ENCODE measurements at places on chromosomes 1 and 21.
A peak's percentile ranks its signal among the peaks of the same experiment; 100 is the strongest.

DNA sequence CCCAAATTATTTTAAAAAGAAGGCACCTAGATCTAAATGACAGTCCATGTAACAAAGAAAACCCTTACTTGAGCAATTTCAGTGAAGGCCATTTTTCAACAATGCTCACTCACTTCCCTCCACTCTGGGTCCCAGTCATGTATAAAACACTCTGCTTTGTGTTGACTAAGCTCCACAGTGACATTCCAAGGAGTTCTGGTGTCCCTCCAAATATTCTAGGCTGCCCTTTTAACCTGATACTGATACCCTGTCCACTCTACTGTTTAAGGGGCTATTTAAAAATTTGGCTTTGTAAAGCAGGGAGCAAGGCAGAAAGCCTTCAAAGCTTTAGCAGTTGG, 73.6 kb downstream of the GNG12 start:
- DNase-seq: no peak

- no peak for DNase-seq
Measured at GRCh38 chr1:8395433-8395866, 77.5 kb downstream of the SLC45A1 start.

GRCh38 chr1:201253411-201253810, 29.9 kb upstream of the PKP1 start:
- DNase-seq: no peak

- no peak for DNase-seq
Measured at GRCh38 chr1:39488012-39488545, 3.4 kb upstream of the BMP8A start.

DNA sequence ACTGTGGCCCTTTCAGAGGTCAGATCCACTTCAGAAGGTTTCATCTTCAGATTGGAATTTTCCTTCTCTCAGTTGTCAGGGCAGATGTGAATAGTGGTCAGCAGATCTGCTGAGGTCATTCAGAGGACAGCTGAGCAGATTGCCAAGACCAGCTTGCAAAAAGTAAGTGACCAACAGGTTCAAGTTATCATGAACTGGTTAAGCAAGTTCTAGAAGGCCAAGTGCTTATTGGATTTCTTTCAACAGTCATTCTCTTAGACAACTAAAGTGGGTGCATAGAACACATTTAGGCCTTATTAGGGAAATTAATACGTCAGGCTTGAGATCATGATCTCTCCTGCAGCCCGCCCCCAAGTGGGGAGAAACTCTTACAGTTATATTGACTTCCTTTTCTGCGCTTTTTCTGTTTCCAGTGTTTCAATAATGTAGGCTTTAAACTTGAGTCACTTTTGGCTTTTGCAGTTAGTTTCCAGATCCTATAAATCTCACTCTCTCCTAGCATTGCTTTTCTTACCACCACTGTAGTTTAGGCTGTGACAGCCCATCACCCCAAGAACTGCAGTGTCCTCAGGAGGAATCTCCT, 96.4 kb downstream of the C1orf21 start:
- no peak for DNase-seq

GRCh38 chr1:102252731-102253505, 256.2 kb upstream of the OLFM3 start:
- DNase-seq: no peak

DNA sequence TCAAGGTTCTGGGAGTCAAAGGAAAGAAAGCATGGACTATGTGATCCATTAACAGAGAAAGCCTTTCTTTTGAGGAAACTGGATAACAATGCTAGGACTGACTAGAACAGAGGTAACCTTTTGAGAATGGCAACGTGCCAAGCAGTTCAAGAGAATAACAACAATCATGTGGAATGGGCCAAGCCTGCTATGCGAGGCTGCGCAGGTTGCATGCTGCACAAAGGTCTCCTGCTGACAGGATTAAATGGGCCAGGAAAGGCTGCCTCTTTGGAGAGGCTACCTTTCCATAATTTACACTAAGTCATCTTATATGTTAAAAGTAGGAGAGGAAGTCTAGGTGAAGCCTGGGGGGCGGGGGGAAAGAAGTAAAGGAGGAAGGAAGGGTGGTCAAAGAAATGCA, 5.8 kb downstream of the PCNX2 start:
- no peak for DNase-seq

DNA sequence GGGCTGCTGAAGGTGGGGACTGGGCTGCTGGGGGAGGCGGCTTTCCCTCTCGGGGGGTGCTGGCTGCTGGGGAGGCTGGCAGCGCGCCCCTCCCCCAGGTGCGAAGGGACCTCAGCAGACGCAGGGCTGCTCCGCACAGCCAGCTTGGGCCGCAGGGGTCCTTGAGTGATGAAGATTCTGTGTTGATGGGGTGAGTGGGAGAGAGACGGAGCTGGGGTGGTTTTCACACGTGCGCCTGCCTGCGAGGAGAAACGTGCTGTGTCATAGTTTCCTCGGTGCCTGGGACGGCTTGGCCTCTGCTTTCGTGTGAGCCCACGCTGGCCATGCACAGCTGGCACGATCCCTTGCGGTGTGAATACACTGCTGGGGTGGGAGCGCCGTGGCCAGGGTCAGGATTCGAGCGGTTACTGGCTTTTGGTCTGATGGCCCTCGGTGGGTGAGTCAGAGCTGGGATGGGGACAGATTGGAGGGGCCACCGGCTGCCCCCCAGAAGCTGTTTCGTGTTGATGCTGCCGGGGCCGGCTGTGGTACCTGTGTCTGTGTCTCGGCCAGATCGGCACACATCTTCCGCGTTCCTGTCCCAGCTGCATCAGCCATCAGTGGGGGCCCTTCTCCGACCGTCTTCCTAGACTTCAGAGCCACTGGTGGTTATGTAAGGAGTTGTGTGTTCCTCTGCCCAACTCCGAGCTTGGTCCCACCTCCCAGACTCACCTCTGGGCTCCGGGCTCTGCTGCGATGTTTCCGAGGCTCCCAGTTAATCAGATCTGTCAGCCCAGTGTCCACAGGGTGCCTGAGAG, 24.9 kb downstream of the PRKCZ start:
- DNase-seq: no peak

- no peak for DNase-seq
Measured at GRCh38 chr21:34498623-34499022, 13.4 kb downstream of the KCNE1 start.

GRCh38 chr1:89877756-89878155, 56.9 kb downstream of the LRRC8D start:
- DNase-seq: no peak

DNA sequence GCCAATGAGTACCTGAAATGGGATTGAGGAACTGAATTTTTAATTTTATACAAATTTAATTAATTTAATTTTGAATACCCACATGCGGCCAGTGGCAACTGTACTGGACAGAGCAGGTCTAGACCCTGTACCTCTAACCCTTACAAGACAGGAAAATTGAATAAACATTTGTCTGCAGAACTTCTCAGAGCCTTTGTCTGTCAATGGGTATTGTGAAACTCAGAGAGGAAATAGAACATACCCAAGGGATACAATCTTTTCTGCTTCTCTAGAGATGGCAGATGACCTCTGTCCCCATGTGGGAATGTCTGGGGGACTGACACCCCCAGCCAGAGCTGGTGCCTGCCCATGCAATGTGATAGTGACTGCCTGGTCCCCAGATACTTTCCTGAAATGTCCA, 220.6 kb downstream of the TM2D1 start:
- no peak for DNase-seq

GRCh38 chr1:54109129-54110090, 43.4 kb downstream of the CDCP2 start:
- no peak for DNase-seq

DNA sequence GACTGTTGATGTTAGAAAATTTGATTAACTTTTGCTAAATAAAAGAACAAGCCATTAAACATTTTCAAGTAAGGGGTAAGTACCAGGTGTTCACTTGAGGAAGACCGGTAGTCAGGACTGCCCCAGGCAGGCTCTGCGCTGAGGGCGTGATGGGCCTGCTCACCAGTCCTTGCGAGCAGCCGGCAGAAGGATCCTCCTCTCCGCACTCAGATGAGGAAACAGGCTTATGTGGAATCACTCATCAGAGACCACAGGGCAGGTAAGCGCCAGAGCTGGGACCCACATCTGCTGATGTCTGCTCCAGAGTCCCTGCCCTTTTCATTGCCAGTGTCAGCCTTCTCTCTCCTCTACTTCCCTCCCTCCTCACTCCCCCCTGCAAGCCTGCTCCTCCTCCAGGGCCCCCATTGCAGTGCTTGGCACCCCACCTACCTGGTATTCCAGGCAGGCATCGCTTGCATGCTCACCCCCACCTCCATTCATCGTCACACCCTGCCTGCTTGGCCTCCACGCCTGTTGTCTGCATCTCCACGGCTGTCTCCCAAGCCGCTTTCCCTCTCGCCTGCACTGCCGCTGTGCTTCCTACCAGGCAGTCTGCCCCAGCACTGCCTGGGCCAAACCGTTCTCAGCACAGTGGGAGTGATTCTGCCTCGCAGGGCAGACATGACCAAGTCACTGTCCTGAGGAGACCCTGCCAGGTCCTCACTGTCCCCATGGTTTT, 24.7 kb upstream of the KDM4A start:
- DNase-seq: no peak

- no peak for DNase-seq
Measured at GRCh38 chr1:58650141-58650540, 49.7 kb downstream of the MYSM1 start.

GRCh38 chr1:180112091-180112490, 42.6 kb upstream of the QSOX1 start:
- no peak for DNase-seq

DNA sequence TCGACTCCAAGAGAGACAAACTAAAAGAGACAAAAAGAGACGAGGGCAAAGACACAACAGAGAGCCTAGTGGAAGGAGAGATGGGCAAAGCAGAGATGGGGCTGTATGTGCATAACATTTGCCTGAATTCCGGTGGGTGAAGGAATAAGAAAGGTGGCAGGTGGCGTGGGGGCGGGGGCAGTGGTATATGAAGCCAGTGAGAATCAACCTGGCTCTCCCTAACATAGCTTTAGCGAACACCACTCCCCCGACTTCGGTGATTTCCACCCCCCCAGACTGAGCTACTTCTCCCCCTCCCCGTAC, 1.1 kb downstream of the INKA2 start:
- no peak for DNase-seq

DNA sequence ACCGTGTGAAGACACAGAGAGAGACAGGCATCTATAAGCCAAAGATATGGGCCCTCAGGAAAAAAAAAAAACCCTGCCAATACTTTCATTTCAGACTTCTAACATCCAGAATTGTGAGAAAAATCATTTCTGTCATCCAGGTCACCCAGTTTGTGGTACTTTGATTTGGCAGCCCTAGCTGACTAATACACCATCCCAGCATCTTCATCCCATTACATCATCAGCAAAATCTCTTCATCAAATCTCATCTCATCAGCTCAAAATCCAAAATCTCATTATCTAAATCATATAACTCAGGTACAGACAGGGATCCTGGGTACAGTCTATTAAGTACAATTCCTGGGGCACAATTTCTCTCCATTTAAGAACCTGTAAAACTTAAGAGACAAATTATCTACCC, 51.9 kb upstream of the GJA8 start:
- no peak for DNase-seq

GRCh38 chr1:219959540-219960203, 31.3 kb upstream of the SLC30A10 start:
- no peak for DNase-seq

DNA sequence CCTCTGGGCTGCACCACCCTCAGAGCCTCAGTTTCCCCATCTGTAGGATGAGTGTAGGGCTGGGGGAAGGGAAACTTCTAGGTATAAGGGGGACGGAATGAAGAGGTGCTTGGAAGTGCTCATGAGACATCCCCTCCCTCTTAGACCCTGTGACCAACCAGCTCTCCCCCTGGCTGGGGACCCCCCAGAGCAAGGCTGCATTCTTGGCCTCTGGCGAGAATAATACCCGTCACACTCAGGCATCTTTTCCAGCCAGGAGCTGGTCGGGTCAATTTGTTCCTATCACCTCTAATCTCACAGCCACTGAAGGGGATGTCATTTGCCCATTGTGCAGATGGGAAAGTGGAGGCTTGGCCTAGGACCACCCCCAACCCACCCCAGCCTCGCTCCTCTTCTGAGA, 443.0 kb downstream of the PTPRU start:
- no peak for DNase-seq

DNA sequence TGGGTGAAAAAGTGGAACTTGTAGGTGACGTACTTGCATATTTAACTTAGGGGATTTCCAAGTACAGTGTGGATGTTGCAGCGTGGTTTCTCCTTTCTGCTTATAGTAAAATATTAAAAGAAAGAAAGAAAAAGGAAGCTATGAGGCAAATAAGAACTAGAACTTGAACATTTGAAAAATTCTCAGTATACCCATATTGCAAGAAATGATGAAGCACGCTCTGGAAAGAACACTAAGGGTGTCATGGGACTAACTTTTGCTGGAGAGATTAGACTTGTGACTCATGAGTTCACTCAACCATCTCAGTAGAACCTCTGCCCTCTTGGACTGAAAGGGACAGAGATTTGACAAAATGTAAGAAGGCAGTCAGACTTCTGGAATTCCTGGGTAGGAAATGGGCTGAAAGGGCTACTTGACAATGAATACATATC, 704.5 kb upstream of the ADGRL4 start:
- no peak for DNase-seq

GRCh38 chr1:158371188-158371953, 17.7 kb downstream of the CD1E start:
- DNase-seq: peak; percentile 22
